ENCODE measurements at places on chromosomes 6 and 20.

GRCh38 chr6:158110986-158111385 lies 57.1 kb downstream of the SERAC1 start:
- no peak for DNase-seq

GRCh38 chr20:34337982-34338726 lies 24.9 kb upstream of the ITCH start:
- no peak for DNase-seq

- no peak for DNase-seq
Measured at GRCh38 chr6:131972741-131973140, 21.6 kb upstream of the CCN2 start.

DNA sequence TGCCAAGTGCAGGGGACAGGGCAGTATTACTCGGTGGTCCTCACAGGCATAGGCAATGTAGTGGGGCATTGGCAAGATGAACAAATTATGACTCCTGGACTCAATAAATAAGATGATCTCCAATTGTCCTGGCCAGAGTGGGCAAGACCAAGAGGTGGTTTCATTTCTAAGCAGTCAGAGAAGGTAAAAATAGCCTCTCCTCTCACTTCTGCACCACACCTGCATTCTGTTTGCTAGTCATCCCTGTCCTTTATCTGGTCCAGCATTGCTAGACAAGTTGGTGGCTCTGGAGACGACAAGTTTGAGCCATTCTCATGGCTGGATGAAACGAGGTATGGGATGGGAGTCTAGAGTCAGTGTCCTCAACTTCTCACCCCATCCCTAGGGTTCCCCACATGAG lies 83.0 kb downstream of the BANF2 start:
- DNase-seq: no peak

DNA sequence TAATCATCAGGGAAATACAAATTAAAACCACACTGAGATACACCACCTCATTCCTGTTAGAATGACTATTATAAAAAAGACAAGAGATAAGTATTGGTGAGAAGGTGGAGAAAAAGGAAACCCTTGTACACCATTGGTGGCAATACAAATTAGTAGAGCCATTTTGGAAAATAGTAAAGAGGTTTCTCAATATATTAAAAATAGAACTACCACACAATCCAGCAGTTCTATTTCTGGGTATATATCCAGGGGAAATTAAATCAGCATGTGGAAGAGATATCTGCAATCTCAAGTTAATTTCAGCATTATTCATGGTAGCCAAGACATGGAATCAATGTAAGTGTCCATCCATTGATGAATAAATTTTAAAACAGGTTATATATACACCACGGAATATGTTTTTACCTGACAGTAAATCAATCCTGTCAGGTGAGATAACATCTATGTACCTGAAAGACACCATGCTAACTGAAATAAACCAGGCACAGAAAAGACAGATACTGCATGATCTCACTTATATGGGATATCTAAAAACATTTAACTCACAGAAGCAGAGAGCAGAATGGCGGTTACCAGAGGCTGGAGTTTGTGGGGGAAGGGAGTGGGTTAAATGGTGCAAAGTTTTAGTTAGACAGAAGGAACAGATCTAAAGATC lies 64.1 kb downstream of the SHPRH start:
- DNase-seq: no peak

DNA sequence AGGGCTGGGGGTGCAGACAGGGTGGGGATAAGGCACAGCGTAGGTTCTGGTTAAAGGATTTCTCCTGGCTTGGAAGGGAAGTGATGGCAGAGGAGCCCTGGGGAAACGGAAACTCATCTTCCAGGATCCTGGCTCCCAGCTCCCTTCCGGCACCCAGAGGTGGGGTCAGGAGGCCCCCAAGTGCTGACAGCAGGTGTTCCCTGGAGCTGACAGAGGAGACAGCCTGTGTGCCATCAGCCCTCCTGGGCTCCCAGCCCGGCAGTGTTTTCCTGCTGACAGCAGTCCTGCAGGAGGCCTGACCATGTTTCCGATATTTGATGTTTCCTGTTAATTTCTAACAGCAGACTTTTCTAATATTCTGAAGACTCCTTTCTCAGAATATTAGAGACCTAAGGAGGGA lies 277.3 kb downstream of the TAF4 start:
- no peak for DNase-seq

DNA sequence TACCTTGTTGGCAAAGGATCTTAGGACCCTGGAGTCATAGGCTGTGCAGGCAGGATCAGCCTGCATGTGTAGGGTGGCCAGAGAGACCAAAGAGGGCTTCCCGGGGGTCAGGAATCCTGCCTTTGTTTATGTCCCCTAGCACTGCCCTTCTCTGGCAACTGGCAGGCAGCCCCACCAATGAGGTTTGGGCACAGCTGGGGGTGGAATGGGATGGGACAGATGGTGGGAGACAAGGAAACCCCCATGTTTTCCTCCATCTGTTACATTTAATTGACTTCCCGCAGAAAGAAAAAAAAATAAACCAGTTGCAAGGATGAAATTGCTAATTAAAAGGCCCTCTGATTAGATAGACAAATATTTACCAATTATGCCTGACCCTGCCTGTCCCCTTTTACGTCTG lies 27.6 kb downstream of the CD40 start:
- no peak for DNase-seq

GRCh38 chr6:119147101-119148053 lies 68.9 kb upstream of the FAM184A start:
- peak; percentile 81 for DNase-seq

DNA sequence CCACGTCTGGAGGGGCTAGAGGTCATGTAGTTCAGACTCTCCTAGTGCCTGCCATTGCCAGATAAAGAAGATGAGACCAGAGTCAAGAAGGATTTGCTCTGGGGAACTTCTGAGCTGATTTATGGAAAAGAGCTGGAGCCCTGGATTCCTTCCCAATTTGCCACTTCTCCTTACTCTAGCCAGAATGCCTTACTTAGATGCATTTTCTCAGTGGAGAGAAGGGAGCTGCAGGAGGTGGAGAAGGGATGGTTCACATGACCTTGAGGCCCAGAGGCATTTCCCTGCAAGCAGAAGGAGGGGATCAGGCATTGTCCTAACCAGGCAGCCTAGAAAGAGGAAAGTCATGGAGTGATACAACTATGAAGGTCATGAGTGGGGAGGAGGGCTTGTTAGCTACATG lies 122.2 kb downstream of the UNC5CL start:
- no peak for DNase-seq

- DNase-seq: peak; percentile 41
Measured at GRCh38 chr6:156933201-156934068, 156.3 kb downstream of the ARID1B start.

DNA sequence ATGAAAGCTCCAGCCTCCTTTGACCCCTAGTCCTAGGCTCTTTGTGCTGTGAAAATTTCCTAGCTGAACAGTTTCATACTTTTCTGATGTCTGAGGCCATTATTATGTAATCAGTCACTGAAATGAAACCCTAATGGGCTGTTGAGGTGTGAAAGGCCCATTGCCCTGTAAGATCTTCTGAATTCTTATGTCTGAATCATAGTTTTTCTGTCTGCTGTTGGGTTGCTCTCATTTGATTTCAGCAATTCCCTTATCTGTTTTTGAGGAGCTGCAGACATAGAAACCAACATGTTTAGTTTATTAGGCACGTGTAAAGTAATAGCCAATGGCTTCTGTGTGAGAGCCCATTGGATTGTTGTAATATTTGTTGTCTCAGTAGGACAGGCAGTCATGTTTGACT lies 118.1 kb downstream of the EYA4 start:
- no peak for DNase-seq

DNA sequence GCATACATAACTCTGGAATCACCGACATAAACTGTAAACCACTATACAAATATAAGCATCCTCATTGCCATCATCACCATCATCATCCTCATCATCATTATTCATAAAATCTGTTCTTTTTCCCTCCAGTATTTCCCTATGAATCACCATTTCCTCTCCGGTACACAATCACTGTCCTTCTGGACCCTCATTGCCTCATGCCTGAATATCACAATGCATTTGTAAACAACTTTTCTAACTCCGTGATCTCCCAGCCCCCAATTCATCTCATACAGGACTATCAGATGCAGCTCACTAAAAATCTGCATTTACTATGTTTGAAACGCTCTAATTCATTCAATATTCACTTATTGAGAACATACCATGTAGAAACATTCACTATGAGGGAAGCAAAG lies 339.7 kb downstream of the TBC1D32 start:
- DNase-seq: no peak

- no peak for DNase-seq
Measured at GRCh38 chr20:20743511-20744169, 31.2 kb upstream of the RALGAPA2 start.

GRCh38 chr6:12529364-12530019 lies 187.1 kb upstream of the PHACTR1 start:
- no peak for DNase-seq

DNA sequence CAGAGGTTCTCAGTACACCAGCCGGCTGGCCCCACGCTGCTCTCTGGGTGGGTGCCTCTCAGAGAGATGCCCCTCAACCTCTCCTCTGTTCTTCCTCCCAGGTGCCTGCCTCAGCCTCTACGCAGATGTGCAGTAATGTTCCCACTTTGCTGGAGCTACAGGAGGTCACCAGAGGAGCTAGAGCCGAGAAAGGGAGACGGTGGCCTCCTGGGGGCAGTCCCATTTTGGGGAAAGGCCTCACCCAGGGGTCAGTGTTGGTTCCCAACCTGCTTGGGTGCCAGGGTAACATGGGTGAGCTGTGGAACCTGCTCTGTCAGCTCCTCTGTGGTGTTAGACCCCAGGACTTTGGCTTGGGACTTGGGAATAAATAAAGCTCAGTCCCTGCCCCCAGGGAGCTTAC lies 145.3 kb upstream of the MLN start:
- DNase-seq: no peak

DNA sequence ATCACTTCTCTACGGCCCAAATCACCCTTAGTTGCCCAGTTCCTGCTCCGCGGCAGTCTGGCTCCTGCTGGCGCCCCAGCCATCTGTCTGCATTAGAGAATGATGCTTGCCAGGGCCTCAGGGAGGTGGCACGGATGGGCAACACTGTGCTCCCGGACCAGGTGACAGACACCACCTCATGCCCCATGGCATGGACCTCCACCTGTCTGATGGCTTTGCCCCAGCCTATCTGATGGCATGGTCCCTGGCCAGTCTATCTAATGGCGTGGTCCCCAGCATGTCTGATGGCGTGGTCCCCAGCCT lies 18.8 kb upstream of the MRGBP start:
- DNase-seq: no peak

DNA sequence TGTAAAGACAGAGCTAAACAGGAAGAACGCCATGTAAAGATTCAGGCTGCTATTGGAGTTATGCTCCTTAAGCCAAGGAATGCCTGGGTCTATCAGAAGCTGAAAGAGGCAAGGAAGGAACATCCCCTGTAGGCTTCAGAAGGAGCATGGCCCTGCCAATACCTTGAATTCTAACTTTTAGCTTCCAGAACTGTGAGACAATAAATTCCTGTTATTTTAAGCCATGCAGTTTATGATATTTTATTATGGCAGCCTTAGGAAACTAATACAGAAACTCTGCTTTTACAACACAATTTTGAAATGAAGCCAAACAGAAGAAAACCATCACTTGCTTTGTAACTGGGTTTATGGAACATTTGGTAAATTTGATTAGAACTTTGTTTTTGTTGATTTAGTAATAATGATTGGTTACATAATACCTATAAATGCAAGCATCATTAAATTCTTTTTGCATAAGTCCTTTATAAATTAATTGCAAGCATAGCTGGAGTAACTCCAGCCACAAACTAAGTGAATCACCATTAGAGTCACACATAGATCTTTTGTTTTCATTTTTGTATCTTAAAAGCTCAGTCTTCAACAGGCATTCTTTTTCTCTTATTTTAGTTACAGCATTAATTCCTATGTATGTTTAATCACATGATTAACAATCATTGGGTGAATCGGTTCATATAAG lies 33.5 kb upstream of the TSPYL1 start:
- no peak for DNase-seq

DNA sequence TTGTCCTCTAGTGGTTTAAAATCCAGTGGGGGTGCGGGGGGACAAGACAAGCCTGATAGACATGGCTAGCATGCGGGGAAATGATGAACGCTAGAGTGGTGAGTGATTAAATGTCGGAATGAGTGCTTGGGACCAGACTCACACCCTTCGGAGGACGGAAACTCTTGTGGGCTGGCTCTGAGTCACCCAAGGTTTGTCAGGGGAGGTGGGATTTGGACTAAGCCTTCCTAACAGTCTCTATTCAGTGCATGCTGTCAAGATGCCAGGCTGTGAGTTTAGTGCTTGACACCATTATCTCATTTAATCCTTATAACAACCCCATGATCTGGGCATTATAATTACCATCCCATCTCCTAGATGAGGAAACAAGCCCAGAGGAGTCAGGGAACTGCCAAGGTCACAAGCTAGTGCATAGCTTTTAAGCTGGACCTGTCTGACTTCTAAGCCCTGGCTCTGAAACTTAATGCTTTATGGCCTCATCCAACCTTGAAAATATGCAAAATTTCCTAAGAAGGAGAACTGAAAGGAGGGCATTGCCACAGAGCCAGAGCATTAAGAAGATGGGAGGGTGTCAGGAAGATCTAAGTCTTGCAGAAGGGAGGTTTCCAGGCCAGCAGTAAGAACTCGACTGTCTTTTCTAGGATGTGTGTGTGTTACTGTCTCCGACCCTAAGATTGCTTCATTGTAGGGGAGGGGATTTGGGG lies 168.7 kb upstream of the LRFN2 start:
- no peak for DNase-seq

GRCh38 chr20:61629602-61630390 lies 377.7 kb downstream of the CDH4 start:
- no peak for DNase-seq

- no peak for DNase-seq
Measured at GRCh38 chr6:37141281-37142049, 28.5 kb upstream of the PIM1 start.

- DNase-seq: no peak
Measured at GRCh38 chr6:134372603-134373281, 54.8 kb upstream of the SGK1 start.

GRCh38 chr6:16840725-16841124 lies 79.5 kb upstream of the ATXN1 start:
- no peak for DNase-seq

GRCh38 chr6:44269178-44269920 lies 901 bp upstream of the TMEM151B start:
- DNase-seq: no peak

- DNase-seq: no peak
Measured at GRCh38 chr6:160775792-160776580, 73.9 kb downstream of the PLG start.

- DNase-seq: peak; percentile 71
Measured at GRCh38 chr6:31712296-31712695, 2.9 kb upstream of the LY6G6D start.

GRCh38 chr6:136775548-136775947 lies 16.7 kb downstream of the MAP3K5 start:
- DNase-seq: no peak

GRCh38 chr20:32144898-32145662 lies 35.6 kb downstream of the TM9SF4 start:
- DNase-seq: no peak

- DNase-seq: no peak
Measured at GRCh38 chr6:145368075-145368474, 367.2 kb downstream of the EPM2A start.

GRCh38 chr6:5472571-5472970 lies 211.3 kb downstream of the FARS2 start:
- DNase-seq: no peak

- DNase-seq: no peak
Measured at GRCh38 chr6:155244434-155244833, 19.4 kb upstream of the CLDN20 start.

Data from Calu3 (cell line).